Forelimb muscle (tissue), 1 donor: ENCODE measurements at places on chromosomes 1 and 21. TPM values are rescaled to one million over a fixed set of nuclear protein-coding genes. Genes with fewer than 3 reads are reported as not detected.
A peak's percentile ranks its signal among the peaks of the same experiment; 100 is the strongest.

GRCh38 chr1:184021728-184022127, 15.8 kb downstream of the COLGALT2 start:
- DNase-seq, result peak; percentile 84

GRCh38 chr1:46622344-46622743, 5.7 kb upstream of the MOB3C start:
- no peak for DNase-seq

THEM5 gene
- polyA plus RNA-seq, result 0.56 TPM

DNA sequence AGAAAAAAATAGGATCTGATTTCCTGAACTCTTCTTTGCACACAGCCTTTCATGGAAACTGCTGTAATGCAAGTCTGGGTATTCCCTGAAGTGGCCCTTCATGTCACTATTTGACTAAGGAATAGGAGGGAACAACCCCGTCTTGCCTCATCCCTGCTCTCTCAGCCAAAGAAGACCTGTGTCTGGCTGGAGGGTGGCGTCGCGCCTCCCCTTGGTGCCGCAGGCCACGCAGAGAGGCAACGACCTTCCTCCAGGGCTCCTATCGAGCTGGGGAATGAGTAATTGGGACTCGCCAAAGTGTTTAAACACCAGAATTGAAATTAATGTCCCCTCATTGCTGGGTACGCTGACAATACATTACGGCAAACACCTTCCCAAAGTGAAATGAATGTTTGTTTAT, 129.8 kb downstream of the PBX1 start:
- no peak for DNase-seq

DNA sequence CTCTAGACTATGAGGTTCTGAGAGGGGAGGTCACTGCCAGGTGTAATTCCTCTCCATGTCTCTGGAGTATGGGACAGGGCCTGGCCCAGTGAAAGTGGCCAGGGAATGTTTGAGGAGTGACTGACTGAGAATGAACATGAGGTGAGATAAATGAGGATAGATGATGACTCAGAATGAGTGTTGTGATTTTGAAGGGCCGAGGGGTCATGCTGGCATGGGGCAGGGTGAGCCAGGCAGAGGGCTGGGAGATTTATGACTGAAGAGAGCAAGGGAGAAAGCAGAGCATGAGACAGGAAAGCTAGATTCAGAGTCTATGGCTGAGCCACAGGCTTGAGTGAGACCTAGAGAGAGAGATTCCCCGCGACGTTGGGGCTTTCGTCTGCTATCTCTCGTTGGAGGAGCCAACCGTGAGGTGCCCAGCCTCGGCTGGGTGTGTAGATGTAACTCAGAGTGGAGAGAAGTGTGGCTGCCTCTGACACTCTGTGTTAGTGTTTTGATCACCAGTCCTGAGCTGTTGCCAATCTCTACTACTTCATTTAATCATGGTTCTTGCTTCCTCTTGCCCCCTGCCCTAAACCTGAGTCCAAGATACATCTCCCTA, 50.1 kb downstream of the FOXD2 start:
- DNase-seq, result no peak

FCRL2 gene
- polyA plus RNA-seq, result 0.11 TPM

CTTNBP2NL gene
- polyA plus RNA-seq, result 14.0 TPM

DNA sequence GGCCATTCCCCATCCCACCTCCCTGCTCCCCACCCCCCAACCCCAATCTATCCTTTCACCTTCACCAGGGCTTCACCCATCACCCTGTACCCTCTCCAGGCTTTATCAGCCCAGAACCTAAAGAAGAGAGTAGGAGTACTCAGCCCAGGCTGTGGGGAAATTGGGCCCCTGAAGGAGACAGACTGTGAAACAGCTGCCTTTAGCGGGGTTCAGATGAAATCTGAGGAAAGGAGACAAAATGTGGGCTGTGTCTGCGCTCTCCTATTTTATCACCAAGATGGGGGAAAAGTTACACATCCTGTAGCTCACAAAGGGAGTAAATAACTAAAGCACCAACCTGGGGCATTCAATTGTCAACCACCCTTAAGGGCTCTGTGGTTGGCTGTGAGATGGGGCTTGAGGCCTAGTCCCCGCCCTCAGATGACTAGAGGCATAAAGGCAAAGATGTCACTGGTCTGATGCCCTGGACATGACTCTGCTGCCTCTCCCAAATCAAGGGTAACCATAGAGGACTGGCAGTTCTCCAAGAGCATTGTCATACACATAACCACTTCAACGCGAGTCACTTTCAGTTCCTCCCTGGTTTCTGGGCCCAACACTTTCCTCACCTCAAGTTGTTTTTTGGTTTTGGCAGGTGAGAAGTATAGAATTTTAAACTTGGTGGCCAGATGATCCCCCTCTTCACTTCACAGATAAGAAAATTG, 30.0 kb downstream of the SLC27A3 start:
- DNase-seq, result no peak

- DNase-seq, result no peak
Measured at GRCh38 chr21:38993561-38993960, 187.8 kb downstream of the ETS2 start.

DNA sequence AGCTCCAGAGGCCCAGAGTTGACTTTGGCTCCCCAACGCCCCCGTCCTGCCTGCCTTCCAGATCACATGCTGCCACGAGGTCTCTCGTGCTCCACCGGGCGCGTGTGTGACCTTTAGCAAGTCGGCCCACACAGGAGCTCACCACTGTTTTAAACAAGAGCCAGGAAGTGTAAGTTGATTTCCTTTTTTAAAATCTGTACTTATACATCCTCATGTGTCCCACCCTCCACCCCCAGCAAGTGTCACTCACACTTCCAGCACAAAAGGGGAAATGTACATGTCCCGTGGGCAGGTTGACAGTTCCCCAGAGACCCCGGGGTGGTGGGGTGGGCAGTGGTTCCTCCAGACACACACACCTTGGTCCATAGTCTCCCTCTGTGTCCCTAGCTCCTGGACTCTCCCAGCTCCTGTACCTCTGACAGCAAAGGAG, 84.4 kb downstream of the STUM start:
- DNase-seq, result no peak

DNA sequence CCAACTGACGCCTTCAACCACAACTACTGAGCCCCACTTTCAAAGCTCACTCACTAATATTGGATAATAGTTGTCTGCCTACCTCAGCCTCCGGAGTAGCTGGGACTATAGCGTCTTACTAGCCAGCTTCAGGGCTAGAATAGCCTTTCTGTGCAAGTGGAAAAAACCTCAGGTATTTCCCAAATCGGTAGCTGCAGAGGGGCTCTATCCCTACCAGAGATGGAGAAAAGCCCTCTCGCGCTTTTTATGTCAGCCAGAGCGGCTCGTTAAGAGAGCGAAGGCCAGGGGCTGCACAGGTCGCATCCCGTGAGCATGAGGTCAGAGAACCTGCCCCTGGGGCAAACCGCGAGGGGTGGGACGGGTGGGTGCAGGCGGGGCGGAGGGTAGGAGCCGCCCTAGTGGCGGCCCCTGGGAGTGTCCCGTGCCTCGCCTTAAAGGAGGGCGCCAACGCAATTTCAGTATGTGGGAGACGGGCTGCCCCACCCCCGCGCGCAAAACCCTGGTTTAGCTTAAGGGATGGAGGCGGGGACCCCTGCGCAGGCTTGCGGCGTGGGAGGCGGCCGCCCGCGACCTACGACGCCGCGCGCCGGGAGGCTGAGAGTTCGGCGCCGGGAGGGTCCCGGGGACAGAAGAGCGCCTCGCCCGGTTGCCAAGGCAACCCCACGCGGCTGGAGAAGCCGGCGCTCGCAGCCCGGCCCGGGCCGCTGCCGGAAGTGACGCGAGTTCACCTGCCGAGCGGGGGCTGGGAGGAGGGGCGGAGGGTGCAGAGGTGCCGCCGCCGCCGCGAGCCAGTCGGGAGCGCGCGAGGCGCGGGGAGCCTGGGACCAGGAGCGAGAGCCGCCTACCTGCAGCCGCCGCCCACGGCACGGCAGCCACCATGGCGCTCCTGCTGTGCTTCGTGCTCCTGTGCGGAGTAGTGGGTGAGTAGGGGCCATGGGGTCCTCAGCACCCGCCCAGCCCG, at the start of gene CXADR:
Gene CXADR, plus strand, starts transcription at position 791 of the 961 bp plus-strand sequence. Its CDS starts 87 bp downstream, at position 878.
- no peak for DNase-seq

- no peak for DNase-seq
Measured at GRCh38 chr21:21203822-21204339, 205.7 kb downstream of the NCAM2 start.

LIPI gene
- 0.19 TPM for polyA plus RNA-seq

KRTAP13-2 gene
- polyA plus RNA-seq, result not detected

CD244 gene
- polyA plus RNA-seq, result 0.16 TPM

PLA2G2D gene
- polyA plus RNA-seq, result 0.05 TPM

OPRD1 gene
- polyA plus RNA-seq, result 0.67 TPM

GRCh38 chr1:111227851-111228747, 586 bp downstream of the CHI3L2 start:
- no peak for DNase-seq

GRCh38 chr1:162008799-162009198, 14.9 kb downstream of the OLFML2B start:
- DNase-seq, result no peak

- DNase-seq, result no peak
Measured at GRCh38 chr1:6860401-6860800, 75.1 kb downstream of the CAMTA1 start.

GRCh38 chr1:172252321-172252720, 168.2 kb upstream of the C1orf105 start:
- DNase-seq, result no peak

GRCh38 chr1:236785477-236785876, 9.6 kb upstream of the MTR start:
- no peak for DNase-seq

GPR61 gene
- 1.6 TPM for polyA plus RNA-seq

AMY2B gene
- 20.8 TPM for polyA plus RNA-seq

CDKN2C gene
- 10.3 TPM for polyA plus RNA-seq

PTPN22 gene
- polyA plus RNA-seq, result 0.46 TPM

TMEM240 gene
- 4.1 TPM for polyA plus RNA-seq

- no peak for DNase-seq
Measured at GRCh38 chr1:174931214-174931613, 68.5 kb upstream of the CACYBP start.

SPRR1A gene
- not detected for polyA plus RNA-seq

DNA sequence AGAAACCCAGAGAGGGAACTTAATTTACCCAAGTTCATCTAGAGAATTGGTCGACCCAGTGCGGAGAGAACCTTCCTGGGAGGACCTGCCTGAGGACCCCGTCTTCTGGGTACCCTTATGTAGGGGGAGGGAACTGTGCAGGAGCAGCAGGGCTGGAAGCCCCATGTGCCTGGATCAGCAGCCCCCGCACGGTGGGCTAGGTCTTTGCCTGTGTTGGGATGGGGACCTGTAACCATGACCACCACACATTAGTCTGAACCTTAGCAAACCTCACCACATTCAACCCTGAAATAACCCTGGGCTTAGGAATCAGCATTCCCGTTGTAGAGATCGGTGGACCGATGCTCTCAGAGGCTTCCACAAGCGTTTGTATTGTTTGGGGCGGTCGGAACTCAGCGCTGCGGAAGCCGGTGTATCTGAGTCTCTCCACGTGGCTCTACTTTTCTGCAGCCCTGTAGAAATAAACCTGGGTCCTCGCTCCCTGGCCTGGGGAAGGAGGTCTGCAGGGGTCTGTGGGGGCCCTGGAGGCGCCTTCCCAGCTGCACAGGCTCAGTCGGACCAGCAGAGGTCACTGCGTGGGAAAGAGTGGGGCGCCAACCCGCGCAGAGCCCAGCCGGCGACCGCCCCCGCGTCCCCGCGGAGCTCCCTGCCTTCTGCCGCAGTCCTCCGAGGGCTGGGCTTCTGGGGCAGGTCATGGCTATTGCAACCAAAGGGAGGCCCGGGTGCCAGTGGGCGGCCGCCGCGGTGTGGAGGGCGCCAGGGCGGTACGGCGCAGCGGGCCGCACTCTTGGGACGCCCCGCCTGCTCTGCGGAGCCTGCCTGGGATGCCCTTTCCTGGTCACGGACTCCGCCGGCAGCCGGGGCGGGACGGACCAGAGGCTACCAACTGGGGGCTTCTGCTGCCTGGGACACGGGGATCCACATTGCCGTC, 36.2 kb upstream of the KCNA10 start:
- DNase-seq, result no peak

DNA sequence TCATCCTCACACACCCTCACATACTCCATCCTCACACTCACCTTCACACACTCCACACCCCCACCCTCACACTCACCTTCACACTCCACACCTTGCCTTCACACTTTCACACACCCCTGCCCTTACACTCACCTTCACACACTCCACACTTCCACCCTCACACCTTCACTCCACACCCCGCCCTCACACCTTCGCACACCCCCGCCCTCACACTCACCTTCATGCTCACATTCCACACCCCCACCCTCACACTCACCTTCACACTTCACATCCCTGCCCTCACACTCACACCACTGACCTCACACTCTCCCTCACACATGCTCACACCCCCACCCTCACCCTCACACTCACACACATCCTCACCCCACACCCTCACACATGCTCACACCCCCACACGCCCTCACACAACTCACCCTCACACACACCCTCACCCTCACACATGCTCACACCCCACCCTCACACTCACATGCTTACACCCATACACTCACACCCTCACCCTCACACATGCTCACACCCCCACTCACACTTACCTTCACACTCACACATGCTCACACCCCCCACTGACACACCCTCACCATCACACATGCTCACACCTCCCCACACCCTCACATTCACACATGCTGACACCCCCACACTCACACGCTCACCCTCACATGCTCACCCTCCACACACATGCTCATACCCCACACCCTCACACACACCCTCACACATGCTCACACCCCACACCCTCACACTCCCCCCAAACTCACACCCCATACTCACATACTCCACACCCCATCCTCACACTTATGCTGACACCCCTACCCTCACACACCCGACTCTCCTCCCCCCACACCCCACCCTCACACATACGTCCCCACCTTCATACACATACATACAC, 44.5 kb upstream of the EDN2 start:
- no peak for DNase-seq

RPTN gene
- polyA plus RNA-seq, result not detected

GRCh38 chr1:147434921-147435320, 106.4 kb upstream of the BCL9 start:
- no peak for DNase-seq

DNA sequence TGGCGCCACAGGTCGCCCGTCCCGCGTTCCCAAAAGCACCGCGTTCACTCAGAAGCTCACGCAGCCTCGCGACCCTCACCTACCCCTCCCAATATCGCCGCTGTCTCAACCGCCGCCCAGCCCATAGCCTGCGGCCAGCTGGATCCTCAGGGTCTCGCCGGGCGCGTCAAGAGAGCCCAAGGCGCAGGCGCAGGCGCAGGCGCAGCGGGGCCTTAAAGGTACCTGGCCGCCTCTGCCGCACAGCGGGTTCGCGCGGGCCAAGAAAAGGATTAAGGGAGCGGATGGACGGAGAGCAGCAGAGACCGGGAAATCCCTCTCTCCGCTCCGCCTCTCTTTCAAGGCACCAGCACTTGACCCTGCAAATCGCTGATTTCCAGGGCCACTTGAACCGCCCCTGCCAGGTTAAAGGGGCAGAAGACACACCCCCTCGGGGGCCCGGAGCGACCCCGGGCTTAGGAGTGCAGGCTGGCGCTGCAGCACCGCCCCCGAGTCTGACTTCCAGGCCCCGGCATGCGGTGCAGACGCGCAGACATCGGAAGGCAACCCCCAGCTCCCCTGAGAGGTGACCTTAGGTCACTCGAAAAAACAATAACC, at the start of gene NBPF20:
Gene NBPF20, minus strand, starts transcription at position 168 of the 594 bp plus-strand sequence. CDS start 20,331 bp downstream, outside the sequence.
- DNase-seq, result no peak

AK5 gene
- 5.8 TPM for polyA plus RNA-seq

DHDDS gene
- polyA plus RNA-seq, result 19.8 TPM

FAM72B gene
- polyA plus RNA-seq, result 3.5 TPM

SAMSN1 gene
- 1.4 TPM for polyA plus RNA-seq

- no peak for DNase-seq
Measured at GRCh38 chr1:245453541-245453940, 298.8 kb downstream of the KIF26B start.

GRCh38 chr1:81937791-81938450, 137.2 kb downstream of the ADGRL2 start:
- peak; percentile 32 for DNase-seq

- DNase-seq, result no peak
Measured at GRCh38 chr1:158180741-158181576, at the start of gene CD1D. Gene CD1D, plus strand, starts transcription at chr1:158180895. Its CDS starts 207 bp downstream, at chr1:158181102.
